ENCODE measurements at places on chromosomes 13 and 19. TPM values are rescaled to one million over a fixed set of nuclear protein-coding genes. Genes with fewer than 3 reads are reported as not detected.

DNA sequence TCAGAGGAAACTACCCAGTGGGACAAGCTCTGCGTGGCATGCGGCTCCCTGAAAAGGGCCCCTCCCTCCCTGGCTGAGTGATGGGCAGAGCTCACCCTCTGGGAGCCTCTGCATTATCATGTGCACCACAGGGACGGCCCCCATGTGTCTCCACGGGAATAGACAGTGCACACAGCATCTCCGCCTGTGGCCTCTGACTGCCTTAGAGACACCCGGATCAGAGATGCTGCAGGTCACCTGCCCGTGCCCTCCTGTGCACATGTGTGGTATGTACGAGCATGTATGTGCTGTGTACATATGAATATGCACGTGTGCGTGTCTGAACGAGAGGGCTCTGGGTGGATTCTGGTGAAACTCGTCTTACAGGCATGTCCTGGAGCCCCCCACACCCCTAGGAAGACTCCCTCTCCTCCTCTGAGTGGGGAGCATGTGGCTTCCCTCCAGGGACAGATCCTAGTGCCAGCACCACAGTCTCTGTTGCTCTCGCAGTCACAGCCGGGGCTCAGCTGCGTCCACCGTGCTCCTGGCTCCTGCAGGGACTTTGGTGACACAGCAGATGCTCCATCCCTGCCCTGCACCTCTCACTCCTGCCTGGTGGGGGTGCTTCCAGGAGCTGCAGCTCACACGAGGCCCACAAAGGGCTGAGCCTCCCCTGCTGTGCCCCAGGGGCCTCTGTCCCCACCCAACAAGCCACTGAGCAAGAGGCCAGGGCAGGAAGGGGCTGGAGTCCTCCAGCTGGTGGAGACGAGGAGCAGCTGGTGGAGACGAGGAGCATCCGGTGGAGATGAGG lies 19.6 kb downstream of the C13orf46 start:
- H3K27me3 ChIP-seq: no peaks in the 10 kb centered on the region
- H3K4me3 ChIP-seq: no peak overlapping the region
- no peak for DNase-seq
- peaks cover 9% of the 10 kb centered on the region for H3K4me1 ChIP-seq

DNA sequence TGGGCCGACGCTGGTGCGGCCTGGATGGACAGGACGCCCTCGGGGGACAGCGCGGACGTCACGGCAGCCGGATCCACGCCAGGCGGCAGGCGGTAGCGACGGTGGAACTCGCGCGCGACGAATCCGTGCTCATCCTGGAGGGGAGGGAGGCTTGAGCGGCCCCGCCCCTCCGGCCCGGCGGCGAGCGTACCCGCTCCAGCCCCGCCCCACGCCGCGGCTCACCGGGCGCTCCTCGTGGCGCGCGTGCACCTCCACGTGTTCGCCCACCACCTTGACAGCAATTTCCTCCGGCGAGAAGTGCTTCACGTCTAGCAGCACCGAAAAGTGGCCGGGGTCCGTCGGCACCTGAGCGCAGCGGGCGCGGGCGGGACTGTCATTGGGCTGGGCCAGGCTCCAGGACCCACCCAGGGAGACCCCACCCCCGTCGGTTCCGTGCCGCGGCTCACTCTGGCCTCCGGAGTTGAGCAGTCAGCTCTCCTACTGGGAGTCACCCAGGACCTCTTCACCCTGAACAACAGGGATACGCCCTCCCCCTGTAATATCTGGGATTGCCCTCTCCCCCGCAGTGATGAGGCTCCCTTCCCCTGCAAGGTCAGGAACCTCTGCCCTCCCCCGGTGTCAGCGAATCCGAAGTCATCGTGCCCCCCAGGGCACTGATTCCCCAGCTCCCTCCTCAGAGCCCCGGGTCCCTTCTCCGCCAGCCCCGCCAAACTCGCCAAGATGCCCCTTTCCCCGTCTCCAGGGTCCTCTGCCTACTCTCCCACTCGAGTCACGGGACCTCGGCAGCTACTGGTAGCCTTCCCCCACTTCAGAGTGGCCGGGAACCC lies 1.1 kb downstream of the HSPB6 start:
- no peaks in the 10 kb centered on the region for H3K27me3 ChIP-seq
- no peaks in the 10 kb centered on the region for H3K36me3 ChIP-seq
- peak; percentile 89 for DNase-seq
- peak overlapping the region; percentile 97 for H3K27ac ChIP-seq
- H3K4me1 ChIP-seq: peaks cover 33% of the 10 kb centered on the region
- no peak overlapping the region for H3K4me3 ChIP-seq

The WDR88 gene
- total RNA-seq: not detected

The TEX30 gene
- total RNA-seq: 6.9 TPM

The RRAS gene
- 47.3 TPM for total RNA-seq

The TRPC4 gene
- 0.65 TPM for total RNA-seq
